NCI-H2029 (cell line): ENCODE measurements at places on chromosomes 1 and 21.

GRCh38 chr1:12034381-12034801 lies 15.1 kb downstream of the MIIP start:
- DNase-seq = no peak

GRCh38 chr1:211089536-211089935 lies 44.4 kb downstream of the KCNH1 start:
- no peak for DNase-seq

DNA sequence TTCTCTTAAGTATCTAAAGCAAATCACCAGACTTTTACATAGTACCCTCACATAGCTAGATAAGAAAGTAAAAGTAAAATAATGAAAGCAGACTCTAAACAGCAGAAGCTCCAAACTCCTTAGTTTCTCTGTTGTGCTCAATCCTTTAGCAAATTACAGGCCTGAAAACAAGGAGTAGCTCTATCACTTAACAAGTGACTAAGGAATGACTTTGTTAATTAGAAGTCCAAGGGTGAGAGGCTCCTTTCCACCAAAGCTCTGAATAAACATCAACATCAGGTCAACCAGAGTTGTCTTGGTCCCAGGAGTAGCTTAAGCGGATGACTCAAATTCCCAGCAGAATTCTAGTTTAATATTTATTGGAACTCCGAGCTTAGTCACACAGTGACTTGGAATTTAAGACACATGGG lies 5.9 kb downstream of the NRIP1 start:
- no peak for DNase-seq

DNA sequence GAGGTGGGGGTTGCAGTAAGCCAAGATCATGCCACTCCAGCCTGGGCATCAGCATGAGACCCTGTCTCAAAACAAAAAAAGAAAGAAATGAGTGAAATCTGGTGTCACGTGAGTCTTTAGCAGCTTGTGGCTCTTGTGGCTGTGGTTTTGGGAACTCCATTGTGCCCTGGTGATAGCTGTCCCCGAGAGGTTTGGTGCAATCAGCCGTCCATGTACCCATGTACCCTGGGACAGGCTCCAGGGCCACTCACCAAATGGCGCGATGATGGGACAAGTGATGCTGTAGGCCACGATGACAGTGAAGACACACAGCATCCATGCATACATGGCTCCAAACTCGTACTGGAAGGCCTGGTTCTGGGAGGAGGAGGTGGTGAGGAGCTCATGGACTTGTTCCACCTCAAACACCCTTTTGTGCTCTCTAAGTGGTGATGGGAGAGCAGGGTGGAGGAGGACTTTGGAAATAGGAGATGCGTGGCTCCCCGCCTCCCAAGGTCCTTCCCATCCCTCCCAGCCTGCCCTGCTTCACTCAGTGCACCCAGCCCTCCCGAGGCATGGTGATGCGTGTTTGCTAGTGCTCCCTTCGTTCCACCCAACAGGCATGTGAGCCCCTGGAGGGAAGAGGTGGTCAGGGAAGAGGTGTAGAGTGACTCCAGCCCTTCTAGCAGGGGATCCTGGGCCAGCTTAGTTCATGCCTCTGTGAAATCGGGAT lies 29.6 kb downstream of the TMEM63A start:
- DNase-seq = no peak

DNA sequence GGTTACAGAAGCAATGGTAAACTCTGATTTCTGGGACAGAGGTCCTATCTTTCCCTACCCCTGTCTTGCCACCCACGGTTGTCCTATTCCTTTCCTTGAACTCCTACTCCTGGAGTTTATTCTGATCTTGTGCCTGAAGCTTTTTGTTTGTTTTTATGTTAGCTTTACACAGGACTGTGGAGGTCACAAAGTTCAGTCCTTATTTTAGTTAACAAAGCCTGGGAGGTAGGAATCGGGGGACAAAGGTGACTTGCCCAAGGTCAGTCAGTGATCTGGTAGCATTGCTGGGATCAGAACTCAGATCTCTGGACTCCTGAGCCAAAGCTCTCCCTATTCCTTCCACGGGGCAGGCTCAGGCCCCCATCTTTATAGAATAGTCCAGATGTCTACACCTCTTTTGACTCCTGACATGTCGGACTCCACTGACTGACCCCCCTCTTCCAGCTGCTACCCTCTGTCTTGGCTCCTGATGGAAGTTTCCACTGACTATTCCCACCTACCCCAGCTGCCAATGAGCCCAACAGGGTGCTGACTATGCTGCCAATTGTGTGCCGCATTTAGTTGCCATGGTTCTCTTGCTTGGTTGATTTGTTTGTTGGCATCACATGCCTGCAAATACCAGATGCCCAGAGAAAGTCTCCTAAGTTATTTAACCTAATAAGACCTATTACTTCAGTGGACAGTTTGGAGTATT lies 9.9 kb downstream of the F5 start:
- no peak for DNase-seq

GRCh38 chr1:78840453-78841271 lies 165.9 kb downstream of the ADGRL4 start:
- DNase-seq = no peak

- no peak for DNase-seq
Observed at GRCh38 chr21:34559089-34559631, 47.1 kb upstream of the KCNE1 start.

- DNase-seq = no peak
Observed at GRCh38 chr21:25080661-25081060, 526.6 kb downstream of the MRPL39 start.

- no peak for DNase-seq
Observed at GRCh38 chr1:86429122-86429725, 5.3 kb downstream of the CLCA2 start.

DNA sequence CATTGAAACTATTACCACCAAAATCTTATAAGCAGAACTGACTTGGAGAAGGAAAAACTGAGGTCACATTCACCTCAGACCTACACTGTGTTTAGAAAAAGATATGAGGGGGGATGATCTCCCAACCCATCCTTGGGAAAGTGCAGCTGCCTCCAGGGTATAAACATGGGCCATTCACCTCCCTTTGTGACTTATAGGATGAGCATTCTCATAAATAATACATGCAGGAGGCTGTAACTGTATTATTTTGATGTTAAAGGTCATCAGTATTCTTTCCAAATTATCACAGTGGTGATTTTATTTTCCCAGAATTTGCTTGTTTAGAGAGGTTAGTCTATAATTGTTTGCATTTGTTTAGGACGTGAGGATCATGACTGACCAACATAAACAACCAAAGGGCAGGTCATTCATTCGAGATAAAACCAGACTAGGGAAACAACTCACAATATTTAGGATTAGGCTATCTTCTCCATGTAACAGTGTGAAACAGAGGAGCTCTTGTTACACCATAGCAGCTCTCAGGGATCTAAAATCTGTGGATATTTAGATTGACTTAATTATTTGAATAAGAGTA lies 109.2 kb upstream of the NR5A2 start:
- DNase-seq = no peak

DNA sequence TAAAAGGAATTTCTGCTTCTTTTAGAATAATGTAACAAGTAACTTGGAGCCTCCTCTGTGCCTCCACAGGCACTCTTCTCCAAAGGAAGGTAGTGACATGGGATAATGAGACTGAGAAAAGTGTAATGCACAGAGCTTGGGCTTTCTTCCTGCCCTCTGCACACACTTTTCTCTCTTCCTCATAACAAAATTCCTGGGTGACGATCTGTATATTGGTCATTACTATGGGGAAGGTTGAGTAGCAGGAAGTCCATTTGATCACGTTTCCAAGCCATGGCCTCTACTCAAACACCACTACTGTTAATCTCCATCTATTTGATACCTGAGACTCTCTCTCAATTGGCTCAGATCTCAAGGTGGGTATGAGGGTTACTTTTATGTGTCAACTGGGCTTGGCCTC lies 113.9 kb downstream of the GRIK1 start:
- DNase-seq = no peak

DNA sequence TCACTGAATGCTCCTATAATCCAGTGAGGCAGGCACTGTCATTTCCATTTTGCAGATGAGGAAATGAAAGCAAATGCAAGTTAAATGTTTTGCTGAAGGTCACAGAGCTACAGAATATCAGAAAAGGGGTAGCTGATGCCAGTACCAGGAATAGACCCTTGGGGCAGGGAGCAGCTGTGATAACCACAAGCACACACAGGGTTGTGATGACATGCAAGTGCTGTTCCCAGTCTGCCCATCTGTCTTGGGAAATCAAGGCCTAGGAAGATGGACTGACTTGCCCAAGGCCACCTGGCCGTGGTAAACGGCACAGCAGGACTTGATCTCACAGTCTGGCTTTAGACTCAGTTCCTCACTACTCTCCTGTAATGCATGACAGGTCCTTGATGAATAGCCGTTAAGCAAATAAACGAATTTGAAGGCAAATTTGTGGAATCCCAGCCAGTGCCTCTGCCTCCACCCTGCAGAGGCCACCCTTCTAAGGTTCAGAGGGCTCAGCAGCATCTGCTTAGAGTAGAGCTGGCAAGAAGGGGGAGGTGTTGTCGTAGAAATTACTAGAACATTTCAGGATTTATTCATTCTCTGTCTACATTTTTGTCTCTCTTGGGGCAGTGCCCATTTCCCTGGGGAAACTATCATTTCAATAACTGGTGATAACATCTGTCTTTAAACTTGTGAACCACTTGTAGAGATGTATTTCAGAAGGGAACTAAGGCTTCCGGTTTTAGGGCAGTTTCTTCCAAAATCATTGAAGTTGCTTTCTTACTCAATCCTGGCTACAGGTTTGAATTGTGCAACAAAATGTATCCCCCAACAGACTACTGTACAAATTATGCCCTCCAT lies 53.2 kb upstream of the MRPS6 start:
- DNase-seq = no peak

DNA sequence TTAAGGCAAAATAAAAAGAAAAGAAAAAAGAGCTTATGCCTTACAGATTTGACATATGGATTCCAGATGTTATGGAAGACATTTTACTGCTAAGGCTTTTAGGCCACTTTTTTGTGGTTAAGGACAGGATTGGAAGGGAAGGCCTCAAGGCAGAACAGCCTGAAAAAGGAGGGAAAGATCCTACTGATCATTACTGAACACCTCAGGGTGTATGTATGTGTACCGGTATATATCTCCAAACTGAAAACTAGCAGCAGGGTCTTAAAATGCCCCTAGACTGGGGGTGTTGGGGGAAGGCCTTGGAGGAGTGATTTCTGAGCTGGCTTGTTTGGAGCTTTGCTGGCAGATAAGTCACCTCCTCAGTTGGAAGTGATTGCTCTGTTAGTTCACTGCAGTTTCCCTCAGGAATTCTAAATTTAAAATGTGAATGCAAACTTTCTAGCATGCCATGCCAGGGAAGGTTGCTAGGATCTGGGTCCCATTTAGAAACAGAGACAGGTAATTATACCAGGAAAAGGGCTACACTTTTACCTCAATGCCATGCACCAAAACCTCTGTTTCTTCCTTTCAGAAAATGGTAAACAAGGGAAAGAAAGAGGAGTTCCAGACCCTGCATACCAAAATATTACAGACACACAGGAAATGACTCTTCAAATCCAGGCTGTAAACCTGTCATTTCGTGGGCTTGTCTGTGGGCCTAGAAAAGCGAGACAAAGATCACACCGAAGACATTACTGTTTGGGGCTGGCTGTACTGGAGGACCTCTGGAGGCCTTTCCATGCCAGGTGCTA lies 15.0 kb downstream of the C1orf52 start:
- no peak for DNase-seq

- DNase-seq = peak; percentile 67
Observed at GRCh38 chr1:157197906-157198435, 59.8 kb upstream of the ETV3 start.

DNA sequence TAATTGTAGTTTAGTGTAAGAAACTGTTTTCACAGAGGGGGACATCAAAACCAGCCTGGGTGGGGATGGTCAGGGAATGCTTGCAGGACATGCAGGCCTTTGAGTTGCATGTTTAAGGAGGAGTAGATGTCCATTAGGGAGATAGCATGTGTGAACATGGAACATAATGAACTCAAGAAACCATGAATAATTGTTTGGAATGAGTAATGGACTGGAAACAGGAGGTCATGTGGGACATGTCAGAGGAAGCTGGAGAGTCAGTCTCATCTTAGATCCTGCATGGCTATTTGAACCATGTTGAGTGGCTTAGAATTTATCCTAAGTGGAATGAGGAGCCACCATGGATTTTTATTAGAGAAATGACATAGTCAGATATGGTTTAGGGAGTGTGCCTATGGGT lies 86.4 kb downstream of the RPE65 start:
- DNase-seq = no peak

DNA sequence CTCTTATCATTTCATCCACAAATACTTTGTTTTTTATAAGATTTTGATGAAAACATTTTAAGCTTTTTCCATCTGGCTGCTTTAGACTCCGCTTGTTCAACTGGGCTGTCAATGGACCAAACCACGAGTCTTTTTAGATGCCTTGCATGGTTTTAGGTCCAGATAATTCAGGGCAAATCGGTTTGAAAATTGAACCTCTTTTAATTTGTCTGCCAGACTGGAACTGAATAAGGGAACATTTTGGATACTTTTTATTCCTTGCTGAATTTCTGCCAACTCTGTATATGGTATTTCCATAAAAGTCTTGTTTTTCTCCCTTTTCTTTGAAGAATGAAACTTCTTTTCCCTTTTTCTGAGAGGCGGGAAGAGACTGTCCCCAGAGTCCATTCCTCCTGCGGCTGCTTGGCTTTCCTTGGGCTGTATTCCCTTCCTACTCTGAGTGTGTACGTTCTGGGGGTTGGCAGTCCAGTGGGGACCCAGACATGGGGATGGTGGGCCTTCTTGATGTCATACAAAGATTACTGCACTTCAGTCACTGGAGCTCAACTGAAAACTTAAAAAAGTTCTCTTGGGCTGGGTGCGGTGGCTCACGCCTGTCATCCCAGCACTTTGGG lies 46.5 kb upstream of the CNN3 start:
- DNase-seq = no peak

- DNase-seq = no peak
Observed at GRCh38 chr1:182260516-182260915, 131.1 kb downstream of the GLUL start.

- no peak for DNase-seq
Observed at GRCh38 chr1:56169856-56170255, 409.5 kb downstream of the PLPP3 start.

GRCh38 chr1:235052067-235053008 lies 76.3 kb downstream of the TOMM20 start:
- DNase-seq = no peak

- DNase-seq = no peak
Observed at GRCh38 chr1:177947623-177948022, 22.2 kb downstream of the SEC16B start.

- no peak for DNase-seq
Observed at GRCh38 chr1:89070509-89070908, 5.5 kb upstream of the GBP1 start.

GRCh38 chr1:7558041-7558461 lies 213.0 kb upstream of the VAMP3 start:
- DNase-seq = no peak

GRCh38 chr1:7732331-7732730 lies 38.8 kb upstream of the VAMP3 start:
- DNase-seq = no peak

GRCh38 chr1:58162952-58163550 lies 383.5 kb downstream of the OMA1 start:
- DNase-seq = peak; percentile 83
